ENCODE measurements at places on chromosomes 7 and 10.
A peak's percentile ranks its signal among the peaks of the same experiment; 100 is the strongest.

DNA sequence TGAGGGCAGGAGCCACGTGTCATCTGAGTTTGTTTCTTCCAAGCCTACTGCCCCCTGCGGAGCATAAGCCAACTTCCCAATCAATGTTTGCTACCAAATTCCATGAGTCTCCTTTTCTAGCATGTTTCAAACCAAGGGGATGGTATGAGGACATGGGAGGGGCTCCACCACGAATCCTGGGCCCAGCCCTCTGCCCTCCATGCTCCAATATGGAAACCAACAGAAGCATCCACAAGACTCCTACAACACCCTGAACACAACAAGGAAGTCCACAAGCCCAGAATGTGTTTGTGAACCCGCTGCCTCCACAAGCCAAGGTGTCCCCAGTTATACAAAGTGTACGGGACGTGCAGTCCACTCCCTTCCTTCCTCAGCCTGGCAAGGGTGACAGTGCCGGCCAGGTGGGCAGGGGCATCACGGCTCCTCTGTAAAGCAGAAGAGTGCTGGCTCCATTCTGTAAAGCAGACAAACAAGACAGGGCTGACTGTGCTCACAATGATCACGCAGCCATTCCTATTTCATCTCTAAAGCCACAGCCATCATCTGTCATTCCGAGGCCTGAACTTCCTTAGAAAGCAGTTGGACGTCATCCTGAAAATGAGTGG is 466.1 kb downstream of the PTPRN2 start:
- no peak for DNase-seq

GRCh38 chr7:153641199-153641598 is 411.0 kb upstream of the DPP6 start:
- DNase-seq: no peak

- no peak for DNase-seq
These were observed 162.9 kb upstream of the PRSS58 start for GRCh38 chr7:142420554-142421362.

- DNase-seq: no peak
These were observed 179.2 kb upstream of the BET1 start for GRCh38 chr7:94183289-94183749.

- no peak for DNase-seq
These were observed 60.1 kb downstream of the ZNF783 start for GRCh38 chr7:149321978-149322541.

GRCh38 chr10:123904834-123905409 is 13.3 kb upstream of the CPXM2 start:
- DNase-seq: peak; percentile 22

DNA sequence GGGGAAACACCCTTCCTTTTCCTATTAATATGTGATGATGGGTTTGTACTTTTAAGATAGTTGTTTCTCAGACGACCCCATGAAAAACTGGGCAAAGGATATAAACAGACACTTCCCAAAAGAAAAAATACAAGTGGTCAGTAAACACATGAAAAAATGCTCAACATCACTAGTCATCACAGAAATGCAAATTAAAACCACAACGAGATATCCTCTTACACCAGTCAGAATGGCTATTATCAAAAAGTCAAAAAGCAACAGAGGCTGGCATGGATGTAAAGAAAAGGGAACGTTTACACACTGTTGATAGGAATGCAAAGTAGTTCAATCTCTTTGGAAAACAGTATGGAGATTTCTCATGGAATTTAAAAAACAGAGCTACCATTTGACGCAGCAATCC is 111.4 kb upstream of the ZEB1 start:
- DNase-seq: no peak

GRCh38 chr10:132544744-132545658 is 7.4 kb downstream of the INPP5A start:
- no peak for DNase-seq

GRCh38 chr7:96388620-96389383 is 66.9 kb upstream of the SLC25A13 start:
- no peak for DNase-seq

- DNase-seq: no peak
These were observed 120.0 kb upstream of the PLPP4 start for GRCh38 chr10:120336911-120337540.

DNA sequence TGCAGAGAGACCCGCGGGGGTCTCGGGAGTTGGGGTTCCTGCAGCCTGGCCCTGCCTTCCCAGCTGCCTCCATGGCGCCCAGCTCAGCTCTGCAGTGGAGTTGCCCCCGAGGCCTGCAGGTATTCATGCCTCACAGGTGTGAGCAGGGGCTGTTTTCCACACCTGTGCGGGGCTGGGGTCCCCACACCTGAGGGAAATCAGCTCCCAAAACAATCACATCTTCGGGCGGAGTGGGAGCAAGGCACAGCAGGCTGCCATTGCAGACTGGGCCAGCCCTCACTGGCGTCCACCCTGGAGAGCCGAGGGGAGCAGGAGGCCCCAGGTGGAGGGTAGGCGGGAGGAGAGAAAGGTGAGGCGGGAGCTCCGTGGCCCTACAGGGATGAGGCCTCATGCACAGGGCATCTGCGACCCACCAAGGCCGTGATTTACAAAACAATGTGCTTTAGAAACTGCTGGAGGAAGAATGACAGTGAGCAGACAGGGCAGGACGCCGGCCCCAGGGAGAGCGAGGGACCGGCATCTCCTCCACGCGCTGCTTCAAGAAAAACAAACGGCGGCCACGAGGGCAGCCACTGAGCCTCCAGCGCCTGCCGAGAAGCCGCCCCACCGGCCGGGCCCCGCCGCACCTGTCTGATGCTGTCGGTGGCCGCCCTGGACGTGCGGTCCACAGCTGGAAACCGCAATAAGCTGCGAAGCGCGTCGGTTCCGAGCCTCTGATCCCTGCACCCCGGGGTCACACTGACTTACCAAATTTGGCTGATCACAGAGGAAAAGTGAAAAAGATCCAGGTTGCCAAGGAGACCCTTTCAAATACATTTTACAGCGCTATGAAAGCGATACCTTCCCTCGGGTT is 53.0 kb upstream of the PDGFA start:
- no peak for DNase-seq

DNA sequence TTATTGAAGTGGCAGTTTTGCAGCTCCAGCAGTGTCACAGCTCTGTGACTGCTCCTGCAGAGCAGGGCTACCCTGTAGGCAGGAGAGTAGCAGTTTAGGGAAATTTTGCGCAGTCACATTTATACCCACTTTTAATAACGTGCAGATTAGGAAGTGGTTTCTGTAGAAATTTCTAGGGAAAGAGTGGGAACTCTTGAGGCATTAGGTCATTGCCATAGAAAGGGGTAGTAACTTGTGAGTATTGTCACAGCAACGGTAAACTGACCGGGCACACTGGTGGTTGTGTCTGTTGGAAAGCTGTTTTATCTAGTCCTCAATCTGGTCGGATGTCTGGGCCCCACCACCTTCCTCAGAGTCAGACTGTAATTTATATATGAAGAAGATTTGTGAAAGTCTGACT is 51.9 kb downstream of the CDC14C start:
- no peak for DNase-seq

GRCh38 chr7:70405241-70405640 is 726.7 kb upstream of the GALNT17 start:
- no peak for DNase-seq

- DNase-seq: peak; percentile 56
These were observed 139.3 kb downstream of the C1GALT1 start for GRCh38 chr7:7321681-7322080.

DNA sequence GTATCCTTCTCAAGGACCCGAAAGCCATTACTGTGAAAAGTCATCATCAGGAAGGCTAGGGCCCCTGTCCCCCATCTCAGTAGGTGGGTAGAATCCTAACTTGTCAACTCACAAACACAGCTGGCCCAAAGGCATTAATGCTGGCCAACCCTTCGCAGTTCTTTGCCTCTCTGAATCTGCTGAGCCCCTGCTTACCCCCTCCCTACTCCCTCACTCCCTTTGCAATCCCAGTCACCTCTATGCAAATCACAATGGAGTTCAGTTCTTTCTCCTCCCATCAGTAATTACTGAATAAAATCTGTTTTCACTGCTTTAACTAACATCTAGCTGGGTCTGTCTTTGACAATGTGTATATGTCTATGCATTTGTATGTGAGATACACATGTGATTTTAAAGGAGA is 38.1 kb upstream of the AOAH start:
- no peak for DNase-seq

GRCh38 chr7:120186688-120187087 is 86.3 kb upstream of the KCND2 start:
- DNase-seq: no peak

- peak; percentile 63 for DNase-seq
These were observed 35.4 kb downstream of the TRIL start for GRCh38 chr7:28922624-28923331.

GRCh38 chr10:34216348-34216945 is 598.6 kb downstream of the PARD3 start:
- DNase-seq: no peak

- DNase-seq: no peak
These were observed 137.8 kb downstream of the SPAG6 start for GRCh38 chr10:22483132-22483531.

DNA sequence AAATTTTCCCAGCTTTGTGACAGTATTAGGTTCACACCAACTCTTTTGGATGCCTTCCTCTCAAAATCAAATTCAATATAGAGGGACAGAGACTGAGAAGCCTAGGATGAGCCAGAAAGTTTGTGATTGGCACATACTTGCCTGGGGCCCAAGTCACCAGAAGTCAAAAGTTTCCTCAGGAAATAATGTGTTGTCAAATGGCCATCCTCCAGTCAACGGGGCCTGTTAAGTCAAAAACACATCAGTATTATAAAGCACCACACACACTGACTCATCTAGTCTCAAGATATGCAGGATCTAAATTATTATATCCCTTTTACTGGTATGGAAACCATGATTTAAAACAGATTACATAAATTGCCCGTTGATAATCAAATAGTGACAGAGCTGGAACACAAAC is 158.1 kb downstream of the AHR start:
- DNase-seq: no peak

DNA sequence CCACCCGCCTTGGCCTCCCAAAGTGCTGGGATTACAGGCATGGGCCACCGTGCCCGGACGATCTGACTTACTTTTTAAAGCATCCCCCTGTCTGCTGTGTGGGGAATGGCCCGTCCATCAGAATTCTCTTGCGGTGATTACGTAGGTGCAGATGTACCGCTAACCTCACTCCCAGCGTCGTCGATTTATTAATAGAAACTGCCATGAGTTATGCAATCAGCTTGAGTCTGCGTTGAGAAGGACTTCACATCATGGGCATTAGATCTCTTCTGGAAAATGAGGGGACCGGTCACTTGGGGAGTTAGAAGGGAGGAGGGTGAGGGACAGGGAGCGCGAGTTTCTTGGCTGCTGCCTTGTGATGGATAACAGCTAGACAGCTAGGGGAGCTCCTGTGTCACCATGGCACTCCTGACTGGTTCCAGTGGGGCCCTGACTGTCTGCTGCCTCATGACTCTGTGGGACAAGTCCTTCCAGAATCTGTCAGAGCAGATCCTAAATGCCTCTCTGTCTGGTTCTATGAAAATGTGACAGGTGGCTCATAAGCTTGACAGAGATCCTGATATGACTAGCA is 35.2 kb downstream of the POR start:
- DNase-seq: no peak

DNA sequence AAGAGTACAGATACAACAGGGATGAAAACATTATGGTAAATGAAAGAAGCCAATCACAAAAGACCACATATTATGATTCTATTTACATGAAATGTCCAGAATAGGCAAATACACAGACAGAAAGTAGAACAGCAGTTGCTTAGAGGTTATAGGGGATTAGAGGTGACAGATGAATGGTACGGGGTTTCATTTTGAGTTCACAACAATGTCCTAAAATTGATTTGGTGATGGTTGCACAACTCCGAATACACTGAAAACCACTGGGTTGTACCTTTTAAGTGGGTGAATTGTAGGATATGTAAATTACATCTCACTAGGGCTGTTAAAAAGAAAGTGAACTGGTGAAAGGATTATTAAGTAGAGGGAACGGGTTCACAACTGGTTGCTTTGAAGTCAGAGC is 76.3 kb upstream of the MRLN start:
- DNase-seq: no peak
